NCI-H146 (cell line): ENCODE measurements at places on chromosomes 4 and X.

DNA sequence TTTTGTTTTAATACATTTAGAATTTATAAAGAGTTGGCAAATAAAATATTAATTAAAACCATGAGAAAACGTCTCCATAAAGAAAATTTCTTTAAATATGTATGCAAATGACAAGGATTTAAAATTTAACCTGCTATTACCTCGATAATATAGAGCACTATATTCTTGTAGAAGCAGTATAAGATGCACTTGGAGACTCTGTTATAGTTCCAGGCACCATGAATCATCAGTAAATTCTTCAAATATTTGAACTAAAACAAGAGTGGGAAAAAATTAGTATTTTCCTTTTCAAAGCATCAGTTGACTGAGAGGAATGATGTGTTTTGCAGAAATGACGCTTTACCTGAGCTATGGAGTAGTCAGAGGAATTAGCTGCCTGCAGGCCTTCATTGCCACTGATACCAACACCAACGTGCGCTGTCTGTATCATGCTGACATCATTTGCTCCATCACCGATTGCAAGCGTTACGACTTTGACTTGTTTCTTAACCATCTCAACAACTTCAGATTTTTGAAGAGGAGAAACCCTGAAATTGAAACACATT is 67.3 kb downstream of the SHISA3 start:
- no peak for DNase-seq

GRCh38 chr4:181908168-181908567 is 335.0 kb upstream of the TENM3 start:
- DNase-seq: no peak

- DNase-seq: no peak
Observed at GRCh38 chr4:3246458-3247398, 2.2 kb upstream of the MSANTD1 start.

- no peak for DNase-seq
Observed at GRCh38 chr4:173501592-173502150, 28.4 kb downstream of the HAND2 start.

- no peak for DNase-seq
Observed at GRCh38 chrX:26909728-26910127, 553.4 kb downstream of the PPP4R3C start.
